Mucosa of descending colon (tissue), 3 donors: ENCODE measurements at places on chromosomes 13 and 19. TPM values are rescaled to one million over a fixed set of nuclear protein-coding genes. Genes with fewer than 3 reads are reported as not detected.

CACTIN gene
- total RNA-seq: 22.4 TPM

ZNF738 gene
- total RNA-seq: 5.5 TPM

ZNF550 gene
- 4.5 TPM for total RNA-seq

EFNA2 gene
- 62.2 TPM for total RNA-seq

NDFIP2 gene
- total RNA-seq: 64.9 TPM

VSTM1 gene
- not detected for total RNA-seq

TEX29 gene
- total RNA-seq: 0.55 TPM

DNA sequence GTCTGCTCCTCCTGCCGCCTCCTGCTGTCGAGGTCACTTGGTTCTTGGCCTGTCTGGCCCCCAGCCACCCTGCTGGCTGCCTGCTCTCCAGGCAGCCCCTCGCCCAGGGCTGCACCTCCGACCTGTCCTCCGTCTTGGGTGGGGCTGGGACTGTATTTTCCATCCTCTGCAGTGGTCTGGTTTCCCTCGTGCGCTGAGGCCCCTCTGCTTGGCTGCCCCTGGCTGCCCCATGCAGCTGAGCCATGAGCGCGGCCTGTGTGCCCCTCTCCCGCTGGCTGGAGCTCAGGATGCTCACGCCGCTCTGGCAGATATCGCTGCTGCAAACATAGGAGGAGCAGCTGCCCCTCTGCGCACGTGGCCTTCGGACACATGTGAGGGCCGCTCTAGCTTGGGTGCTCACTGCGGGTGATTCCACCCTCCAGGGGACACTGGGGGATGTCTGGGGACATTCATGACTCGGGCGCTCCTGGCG lies 14.0 kb downstream of the UHRF1 start:
- DNase-seq: no peak

- no peak for DNase-seq
Measured at GRCh38 chr19:49359851-49360820, 2.1 kb downstream of the TEAD2 start.

DNA sequence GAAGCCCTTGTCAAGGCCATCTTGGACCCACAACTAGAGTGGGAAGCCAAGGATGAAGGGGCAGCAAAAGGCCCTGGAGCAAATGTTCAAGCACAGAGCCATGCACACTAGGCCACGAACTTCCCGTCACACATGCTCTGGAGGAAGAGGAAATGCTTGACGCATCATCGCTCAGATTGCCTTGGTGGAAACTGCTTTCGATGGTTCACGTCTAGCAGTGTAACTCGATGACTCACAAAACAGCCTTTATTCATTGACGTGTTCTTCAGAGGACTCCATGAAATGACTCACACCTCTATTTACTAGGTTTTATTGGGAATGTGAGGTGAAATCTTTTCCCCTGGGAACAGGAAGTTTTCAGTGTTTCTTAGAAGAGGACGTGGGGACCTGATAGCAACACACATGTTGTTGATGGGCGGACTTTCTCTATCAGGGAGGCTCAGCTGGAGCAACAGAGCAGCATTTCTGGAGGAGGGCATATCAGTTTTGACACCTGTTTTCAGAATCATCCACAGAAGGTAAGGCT lies 79.8 kb upstream of the FLT1 start:
- DNase-seq: peak; percentile 24

- DNase-seq: no peak
Measured at GRCh38 chr13:40477623-40478608, 188.5 kb downstream of the FOXO1 start.

DNA sequence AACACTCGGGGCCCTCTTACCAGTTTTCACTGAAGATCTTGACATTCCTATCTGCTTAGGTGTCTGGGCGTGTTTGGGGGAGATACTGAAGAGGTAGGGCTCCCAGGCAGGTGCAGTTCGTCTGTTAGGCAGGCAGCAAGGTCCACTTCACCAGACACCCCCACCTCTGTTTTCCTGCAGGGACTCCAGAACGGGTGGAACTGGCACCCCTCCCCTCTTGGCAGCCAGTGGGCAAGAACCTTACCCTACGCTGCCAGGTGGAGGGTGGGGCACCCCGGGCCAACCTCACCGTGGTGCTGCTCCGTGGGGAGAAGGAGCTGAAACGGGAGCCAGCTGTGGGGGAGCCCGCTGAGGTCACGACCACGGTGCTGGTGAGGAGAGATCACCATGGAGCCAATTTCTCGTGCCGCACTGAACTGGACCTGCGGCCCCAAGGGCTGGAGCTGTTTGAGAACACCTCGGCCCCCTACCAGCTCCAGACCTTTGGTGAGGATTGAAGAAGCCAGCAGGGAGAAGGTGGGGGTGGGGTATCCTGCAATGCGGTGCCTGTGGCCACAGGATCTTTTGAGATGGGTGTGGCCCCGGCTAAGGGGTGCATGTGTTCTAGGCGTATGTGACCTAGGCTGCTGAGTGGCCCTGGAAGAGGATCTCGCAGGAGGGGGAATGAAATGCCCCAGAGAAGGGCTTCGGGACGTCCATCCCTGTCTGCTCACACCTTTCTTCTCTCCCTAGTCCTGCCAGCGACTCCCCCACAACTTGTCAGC lies 3.3 kb upstream of the ICAM4 start:
- DNase-seq: no peak

DNA sequence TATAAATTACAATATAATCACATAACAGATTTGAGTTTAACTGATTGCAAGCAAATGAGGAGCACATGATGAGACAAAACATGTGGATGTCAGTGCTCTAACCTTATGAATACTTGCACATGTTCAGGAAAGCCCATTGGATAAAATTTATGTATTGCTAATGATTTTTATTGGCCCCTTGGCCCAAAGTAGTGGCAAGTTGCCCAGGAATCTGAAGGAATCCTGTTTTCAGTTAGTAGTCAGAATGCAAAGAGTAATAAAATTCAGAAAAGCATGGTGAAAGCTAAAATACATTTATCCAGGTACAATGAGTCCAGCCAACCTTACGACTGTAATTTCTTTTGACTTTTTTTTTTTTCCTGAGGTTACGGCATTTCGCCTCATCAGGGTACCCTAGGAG lies 1539.4 kb downstream of the EFNB2 start:
- no peak for DNase-seq

DNA sequence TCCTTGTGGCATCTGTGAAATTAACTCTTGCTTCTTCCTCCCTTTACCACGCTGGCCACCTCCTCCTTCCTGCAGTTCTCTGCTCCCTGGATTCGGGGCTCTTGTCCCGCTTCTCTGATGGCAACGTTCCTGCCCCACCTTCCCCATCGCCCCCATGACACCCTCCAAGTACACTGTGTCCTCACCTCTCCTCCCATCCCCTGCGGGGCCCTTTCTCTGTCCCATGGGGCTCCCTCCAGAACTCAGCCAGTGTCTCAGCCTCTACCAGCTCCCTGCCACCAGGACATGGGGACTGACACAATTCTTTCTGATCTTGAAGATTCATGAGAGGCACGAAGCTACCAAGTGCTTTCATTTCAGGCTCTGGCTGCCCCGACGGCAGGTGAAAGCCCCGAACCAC lies 9.1 kb downstream of the CARS2 start:
- DNase-seq: no peak

DNA sequence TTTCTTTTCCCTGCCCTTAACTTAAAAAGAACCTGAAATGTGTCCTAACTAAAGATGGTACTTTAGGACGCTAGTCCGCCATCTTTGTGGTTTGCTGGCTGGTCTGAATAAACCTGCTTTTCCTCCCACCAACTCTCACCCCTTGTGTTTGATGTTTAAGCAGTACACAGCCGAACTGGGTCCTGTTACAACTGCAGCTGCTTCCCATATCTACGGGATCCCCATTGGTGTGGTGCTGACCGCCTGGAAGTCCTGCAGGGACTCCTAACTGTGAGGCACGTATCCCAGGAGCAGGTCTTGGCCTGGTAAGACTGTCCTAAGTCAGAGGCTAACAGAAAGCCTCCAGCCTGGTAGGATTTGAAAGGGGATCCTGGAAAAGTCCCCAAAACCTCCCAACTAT lies 40.9 kb upstream of the VSTM2B start:
- no peak for DNase-seq

DNA sequence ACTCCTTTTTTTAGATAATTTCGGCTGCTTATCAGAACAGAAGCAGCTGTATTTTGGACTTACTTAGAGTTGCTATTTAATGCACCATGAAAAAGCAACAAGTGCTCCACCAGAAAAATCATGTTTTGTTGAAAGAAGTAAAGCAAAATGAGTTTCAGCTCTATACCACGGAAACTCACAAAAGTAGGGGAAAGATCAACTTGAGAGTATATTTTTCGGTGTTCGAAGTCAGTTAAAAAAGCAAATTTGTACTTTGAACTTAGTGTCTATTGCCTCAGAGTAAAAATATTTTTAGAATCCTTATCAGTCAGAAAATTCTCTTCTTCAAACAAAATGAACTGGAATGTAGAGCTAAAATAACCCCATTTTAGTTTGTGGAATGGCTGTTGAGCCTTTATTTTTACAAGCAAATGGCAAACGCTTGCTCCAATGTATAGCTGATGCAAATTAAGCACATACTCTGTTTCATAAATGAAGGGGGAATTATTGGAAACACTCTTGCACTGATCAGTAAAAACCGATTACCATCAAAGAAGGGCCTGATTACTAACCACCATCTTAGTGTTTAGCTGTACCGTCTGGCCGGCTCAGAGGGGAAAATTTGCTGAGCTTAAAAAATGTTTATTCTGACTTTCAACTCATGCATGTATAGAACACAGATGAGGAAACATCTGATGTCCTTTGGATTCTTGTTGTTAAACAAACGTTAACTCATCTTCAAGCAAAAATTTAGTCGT lies 540.7 kb downstream of the GPC6 start:
- no peak for DNase-seq

- no peak for DNase-seq
Measured at GRCh38 chr13:112986946-112987681, 18.1 kb downstream of the MCF2L start.

GRCh38 chr19:49210108-49210900 lies 52.7 kb downstream of the TRPM4 start:
- DNase-seq: peak; percentile 61

DNA sequence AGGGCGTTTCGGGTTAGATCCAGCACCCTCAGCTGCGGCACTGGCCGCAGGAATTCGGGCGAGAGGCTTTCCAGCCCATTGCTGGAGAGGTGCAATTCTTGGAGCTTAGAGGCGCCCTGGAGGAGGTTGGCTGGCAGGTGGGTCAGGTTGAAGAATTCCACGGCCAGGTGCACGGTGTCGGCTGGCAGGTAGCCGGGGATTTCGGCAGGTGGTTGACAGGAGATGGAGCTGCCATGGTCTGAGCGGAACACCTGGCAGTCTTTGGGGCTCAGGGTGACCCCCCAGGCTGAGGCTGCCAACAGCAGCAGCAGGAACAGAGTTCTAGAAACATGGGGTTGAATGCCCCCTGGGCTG lies 1.3 kb downstream of the LRG1 start:
- DNase-seq: no peak

DNA sequence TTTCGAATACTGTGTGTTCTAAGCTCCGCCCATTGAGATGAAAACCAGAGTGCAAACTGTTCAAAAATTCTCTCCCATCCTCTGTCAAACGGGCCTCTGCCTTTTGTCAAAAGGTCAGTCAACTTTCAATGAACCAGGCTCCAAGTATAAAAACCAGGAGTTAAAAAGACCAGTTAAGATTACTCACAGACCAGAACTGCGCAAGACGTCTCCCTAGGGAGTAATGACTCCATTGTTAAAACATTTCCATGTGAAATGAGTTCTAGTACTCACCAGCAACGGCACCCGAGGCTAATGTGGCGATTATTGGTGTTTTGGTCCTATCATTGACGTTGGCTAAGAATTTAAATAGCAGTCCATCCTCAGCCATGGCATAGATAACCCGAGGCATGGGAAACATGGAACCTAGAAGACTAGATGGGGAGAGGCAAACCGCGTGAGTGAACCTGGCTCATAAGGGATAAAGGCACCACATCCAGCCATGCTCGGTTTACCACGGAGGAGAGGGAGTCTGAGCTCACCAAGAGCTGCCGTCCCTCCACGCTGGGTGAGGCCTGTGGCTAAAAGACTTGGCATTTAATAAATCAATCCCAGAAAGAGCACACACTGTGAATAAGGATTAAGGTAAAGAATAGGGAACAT lies 73.3 kb downstream of the SLC7A1 start:
- no peak for DNase-seq

- peak; percentile 59 for DNase-seq
Measured at GRCh38 chr19:2636897-2637683, 65.4 kb downstream of the GNG7 start.

DNA sequence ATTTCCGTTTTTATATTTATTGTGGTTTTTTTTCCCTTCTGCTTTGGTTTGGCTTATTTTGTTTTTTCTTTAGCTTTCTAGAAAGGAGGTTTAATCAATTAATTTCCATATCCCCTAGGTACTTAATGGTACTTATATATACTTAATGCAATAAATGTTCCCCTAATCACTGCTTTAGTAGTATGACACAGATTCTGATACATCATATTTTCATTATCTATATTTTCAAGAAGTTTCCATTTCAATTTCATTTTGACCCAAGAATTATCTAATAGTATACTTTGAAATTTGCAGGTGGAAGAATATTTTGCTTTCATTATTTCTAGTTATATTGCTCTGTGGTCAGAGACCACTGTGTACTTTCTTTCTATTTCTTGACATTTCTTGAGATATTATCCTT lies 66.6 kb upstream of the STK24 start:
- DNase-seq: no peak

GRCh38 chr19:33285441-33285927 lies 16.9 kb downstream of the CEBPA start:
- peak; percentile 59 for DNase-seq

DNA sequence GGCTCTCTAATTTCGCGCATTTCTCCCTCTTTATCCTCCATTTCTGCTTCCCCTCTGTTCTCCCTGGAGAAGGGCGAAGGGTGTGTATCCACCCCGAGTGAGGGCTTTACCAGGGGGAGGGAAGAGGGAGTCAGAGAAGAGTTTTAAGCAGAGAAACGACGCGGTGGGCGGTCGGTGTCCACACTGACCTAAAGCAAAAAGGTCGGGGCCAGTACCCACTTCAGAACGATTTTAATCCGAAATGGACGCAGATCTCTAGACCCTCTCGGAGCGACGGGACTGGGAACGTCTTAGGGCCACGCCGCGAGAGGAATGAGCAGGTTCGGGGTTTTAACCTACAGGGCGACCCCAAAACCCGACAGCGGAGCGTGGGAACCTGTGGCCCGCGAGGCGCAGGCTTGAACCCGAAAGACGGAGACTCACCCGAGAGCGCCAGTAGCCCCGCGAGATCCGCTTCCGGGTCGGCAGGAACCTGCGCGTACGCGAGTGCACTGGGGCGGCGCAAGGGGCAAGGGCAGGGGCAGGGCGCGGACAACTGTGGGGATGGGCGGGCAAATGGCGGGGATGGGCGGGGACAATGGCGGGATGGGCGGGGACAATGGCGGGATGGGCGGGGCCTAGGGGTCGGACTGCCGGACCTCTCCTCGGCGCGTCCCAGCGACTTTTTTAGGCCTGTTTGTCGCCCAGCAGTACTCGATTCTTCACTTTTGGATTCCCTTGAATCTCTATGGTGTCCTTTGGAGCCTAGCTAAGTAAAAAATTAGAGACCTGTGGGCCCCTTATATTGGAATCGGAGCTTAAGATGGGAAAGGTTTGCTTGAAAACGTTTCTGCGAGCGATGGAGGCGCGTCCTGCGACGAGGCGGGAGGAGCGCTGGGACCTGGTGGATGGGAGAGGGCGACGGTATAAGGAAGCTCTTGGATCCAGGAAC lies at the start of gene ZNF677:
Gene ZNF677 (minus strand): TSS at position 463 of the 931 bp plus-strand sequence. CDS start 3,323 bp downstream, outside the sequence.
- DNase-seq: peak; percentile 91
